ENCODE measurements at places on chromosomes 12 and 14.

DNA sequence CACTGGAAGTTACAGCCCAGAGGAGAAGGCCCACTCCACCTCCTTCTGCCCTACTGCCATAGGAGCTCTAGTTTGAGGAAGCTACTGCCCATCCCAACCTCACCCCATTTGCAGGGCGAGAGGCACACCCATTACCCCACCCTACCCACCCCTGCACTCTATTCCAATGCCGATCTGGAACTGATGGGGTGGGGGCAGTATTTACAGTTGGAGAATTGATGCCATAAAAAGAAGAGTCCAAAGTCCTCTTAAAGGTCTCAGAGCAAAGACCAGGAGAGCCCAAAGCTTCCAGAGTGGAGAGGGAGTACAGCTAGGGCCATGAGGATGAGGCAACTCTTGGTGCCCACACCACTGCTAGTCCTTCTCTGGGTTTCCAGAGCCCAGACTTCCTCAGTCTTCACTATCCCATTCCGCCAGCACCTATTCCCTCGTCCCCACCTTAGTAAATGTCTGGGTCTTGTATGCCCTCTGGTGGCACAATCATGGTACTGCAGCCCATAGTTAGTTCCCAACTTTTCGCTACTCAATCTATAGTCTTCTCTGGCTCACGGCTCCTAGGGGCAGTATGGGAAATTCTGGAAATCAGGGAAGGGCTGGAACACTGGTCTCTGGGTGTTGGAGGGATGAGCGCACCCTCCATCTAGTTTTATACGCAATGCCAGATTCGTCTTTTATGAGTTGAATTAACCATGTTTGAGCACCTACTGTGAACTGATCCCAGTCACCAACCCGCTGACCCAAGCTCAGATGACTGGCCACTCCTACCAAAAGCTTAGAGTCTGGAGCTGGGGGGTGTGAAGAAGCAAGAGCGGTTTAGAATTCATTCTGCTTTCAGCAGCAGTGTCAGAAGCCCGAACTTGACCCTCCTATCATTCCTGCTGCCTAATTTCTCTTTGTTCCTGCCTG, 6.9 kb upstream of the ADCY6 start:
- DNase-seq, result no peak

GRCh38 chr12:100234166-100234565, 32.7 kb downstream of the DEPDC4 start:
- no peak for DNase-seq

DNA sequence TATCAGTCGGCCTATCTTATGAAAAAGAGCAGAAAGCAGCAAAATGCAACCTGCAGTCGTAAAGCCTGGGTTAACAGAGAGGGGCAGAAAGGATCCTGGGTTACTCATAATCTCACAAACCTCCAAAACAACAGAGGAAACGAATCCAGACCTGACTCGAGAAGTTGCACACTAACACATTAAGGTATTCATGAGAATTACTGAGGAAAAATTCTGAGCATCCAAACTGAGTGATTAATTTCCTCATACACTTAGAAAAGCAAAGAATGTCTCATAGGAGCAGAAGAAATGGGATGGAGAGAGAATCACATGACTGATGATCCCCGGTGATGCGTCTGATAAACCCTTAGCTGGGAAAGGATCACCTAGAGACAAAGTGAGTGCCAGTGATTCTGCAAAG, 272.5 kb downstream of the TMEM132D start:
- DNase-seq, result no peak

DNA sequence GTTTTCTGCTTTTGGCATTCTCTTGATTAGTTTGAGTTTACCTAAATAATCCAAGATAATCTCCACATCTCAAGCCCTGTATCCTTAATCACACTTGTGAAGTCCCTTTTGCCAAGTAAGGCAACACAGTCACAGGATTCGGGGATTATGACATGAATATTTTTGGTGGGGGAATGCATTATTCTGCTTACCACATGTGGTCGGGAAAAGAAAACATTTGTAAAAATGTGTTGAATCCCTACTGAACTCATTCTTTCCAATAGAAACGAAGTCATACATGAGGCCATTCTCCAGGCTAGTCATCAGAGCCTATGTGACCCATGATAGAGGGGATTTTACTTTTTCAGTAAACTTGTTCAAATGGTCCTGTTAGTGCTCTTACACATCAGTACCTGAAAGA, 58.5 kb upstream of the PRICKLE1 start:
- DNase-seq, result no peak

GRCh38 chr12:46555406-46555852, 182.9 kb upstream of the SLC38A2 start:
- no peak for DNase-seq

Data from GF-D8 (cell line).